ENCODE measurements at places on chromosomes 5 and 9.

DNA sequence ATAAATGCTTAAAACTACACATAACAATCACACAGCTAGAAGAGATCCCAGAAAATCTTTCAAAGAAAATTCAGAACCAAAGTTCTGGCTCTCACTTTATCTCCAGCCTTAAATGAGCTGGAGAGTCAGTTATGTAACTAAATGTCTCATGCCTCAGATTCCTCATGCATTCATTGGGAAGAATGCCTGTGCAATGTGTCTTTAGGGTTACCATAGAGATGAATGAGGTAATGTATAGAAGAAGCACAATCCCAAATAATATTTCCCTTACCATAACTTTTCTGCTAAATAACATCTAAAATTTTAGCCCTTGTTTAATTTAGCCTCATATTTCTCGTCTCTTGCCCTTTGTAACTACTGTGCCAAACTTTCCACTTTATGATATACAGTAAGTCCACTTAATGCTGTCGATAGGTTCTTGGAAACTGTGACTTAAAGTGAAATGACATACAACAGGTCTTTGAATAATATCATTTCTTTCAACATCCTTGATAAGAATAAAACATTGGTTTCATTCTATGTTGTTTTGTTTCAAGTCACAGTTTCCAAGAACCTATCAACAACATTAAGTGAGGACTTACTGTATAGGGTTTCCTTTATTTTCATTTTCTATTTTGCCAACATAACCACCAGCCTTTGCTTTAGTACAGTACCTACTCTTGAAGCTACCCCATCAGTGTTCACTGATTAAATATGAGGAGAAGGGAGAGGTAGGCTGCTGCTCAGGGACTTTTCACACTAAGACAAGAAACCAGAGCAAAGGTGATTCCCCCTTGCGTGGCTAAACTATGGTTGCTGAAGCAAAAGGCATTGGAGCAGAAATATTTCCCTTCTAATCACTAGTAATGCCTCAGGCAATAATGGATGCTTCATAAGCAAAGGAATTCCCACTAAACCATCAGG is 295.7 kb upstream of the PTGER4 start:
- no peak for DNase-seq

GRCh38 chr5:153636670-153637451 is 146.4 kb downstream of the GRIA1 start:
- DNase-seq: no peak

GRCh38 chr5:179270581-179271427 is 74.5 kb downstream of the ADAMTS2 start:
- no peak for DNase-seq

GRCh38 chr5:160054831-160055230 is 45.9 kb downstream of the TTC1 start:
- DNase-seq: no peak

DNA sequence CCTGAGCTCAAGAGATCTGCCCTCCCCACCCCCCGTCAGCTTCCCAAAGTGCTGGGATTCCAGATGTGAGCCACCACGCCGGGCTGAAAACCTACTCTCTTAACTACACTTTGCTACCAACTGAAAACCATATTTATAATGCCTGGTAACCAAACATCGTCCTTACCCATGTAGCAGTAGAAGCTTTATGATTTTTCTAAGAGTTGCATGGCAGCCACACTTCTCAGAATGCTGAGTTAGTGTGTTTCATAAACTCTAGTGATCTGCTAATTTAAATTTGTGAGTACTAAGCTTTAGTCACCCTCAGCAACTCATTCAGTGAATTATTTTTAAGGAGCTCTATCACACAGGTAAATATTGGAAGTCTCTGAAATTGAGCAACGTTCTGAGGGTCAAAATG is 478.4 kb downstream of the KDM4C start:
- DNase-seq: no peak
